ENCODE measurements at places on chromosomes 7 and 10.
A peak's percentile ranks its signal among the peaks of the same experiment; 100 is the strongest.

DNA sequence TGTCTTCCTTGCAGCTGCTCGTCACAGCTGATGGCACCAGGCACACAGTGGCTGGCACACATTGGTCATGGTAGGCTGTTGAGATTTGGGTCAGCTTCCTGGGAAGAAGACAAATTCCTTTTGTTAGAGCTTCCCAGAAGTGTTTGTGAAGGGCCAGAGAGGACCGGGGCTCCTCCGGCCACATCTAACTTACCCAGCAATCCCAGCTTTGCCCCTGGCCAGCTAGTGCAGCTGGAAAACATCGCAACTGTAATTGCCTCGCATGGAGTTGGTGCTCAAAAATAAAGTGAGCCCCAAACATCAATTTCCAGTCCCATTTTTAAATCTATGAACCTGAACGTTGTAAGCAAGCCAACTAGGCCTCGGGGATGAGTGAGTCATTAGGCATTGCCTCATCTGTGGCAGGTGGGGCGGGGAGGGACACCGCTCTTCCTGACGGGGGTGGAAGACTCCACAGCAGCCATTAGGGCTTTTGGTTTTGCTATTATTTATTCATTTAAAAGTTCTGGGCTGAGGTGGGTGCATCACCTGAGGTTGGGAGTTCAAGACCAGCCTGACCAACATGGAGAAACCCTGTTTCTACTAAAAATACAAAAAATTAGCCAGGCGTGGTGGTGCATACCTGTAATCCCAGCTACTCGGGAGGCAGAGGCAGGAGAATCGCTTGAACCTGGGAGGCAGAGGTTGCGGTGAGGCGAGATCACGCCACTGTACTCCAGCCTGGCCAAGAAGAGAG is 12.4 kb downstream of the CPA5 start:
- DNase-seq, result peak; percentile 86

- DNase-seq, result no peak
Observed at GRCh38 chr7:7911369-7912123, 57.0 kb upstream of the GLCCI1 start.

DNA sequence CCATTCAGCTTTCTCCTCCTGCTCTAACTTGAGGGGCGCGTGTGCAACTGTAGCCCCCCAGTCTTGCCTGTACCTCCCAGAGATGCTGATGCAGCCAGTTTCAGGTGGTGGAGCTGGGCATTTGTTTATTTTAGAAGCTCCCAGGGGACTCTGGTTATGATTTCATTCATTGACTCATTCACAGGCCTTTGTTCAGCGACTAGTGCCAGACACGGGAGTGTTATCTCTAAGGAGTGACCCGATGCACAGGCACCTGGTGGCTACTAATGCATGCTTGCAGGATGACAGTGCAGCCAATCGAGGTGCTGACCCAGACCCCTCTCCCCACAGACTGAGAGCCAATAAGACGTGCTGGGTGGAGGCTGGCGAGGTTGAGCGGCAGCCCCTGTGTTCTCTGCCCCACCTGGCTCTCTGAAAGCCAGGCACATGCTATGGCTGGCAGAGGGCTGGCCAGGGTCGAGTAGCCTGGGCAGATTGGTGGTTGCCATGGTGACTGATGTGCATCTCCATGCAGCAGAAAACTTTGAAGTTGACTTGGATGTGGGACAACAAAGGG is 19.7 kb upstream of the SLC18A2 start:
- no peak for DNase-seq

- no peak for DNase-seq
Observed at GRCh38 chr10:109919220-109919619, 4.1 kb downstream of the XPNPEP1 start.

GRCh38 chr7:94998266-94999068 is 91.1 kb downstream of the PPP1R9A start:
- no peak for DNase-seq

- DNase-seq, result no peak
Observed at GRCh38 chr7:116367171-116367813, 132.2 kb upstream of the CAV2 start.

DNA sequence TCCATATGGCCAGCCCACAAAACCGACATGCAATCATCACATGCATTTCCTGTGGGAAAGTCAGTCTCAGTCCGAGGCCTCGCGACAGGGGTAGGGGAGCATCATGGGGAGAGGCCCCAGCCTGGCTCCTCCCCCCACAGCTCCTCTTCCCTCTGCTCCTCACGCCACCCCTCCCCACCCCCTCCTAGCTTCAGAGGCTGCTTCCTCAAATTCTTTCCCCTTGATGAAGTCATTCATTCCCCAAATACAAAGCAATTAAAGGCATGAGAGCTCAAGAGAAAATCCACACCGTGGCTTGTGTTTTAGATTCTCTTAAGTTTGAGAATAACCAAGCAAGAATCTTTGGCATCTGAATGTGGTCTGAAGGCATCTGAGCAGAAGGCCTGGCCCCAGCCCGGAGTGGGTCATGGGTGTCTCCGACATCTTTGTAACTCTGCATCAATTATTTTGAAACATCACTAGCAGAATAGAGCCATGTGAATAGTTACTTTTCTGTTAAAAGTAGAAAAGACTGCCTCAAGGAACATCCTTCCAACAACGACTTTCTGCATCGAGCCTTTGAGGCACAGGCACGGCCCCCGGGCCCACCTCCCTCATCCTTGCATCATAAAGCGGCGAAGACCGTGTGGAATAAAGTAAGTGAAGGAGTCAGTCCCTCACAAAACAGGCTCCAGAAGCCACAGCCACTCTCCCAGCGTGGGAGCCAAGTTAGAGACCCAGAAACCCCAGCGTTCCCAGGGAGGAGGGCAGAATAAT is 90.9 kb downstream of the DIP2C start:
- DNase-seq, result no peak

- DNase-seq, result no peak
Observed at GRCh38 chr7:135618510-135618909, 43.8 kb upstream of the STMP1 start.

- DNase-seq, result no peak
Observed at GRCh38 chr10:78405736-78406135, 372.1 kb downstream of the RPS24 start.

- no peak for DNase-seq
Observed at GRCh38 chr7:132609222-132609621, 33.0 kb upstream of the PLXNA4 start.

GRCh38 chr7:37395618-37396259 is 52.9 kb downstream of the ELMO1 start:
- no peak for DNase-seq

- no peak for DNase-seq
Observed at GRCh38 chr7:64869121-64869725, 33.9 kb upstream of the ZNF273 start.

GRCh38 chr10:69359148-69359547 is 57.6 kb downstream of the TACR2 start:
- no peak for DNase-seq

Measured in femur (tissue), 1 donor.